ENCODE measurements at places on chromosomes 12 and 14.

- DNase-seq, result no peak
Observed at GRCh38 chr12:98799146-98799810, 154.2 kb downstream of the APAF1 start.

- no peak for DNase-seq
Observed at GRCh38 chr14:85236296-85236695, 293.6 kb upstream of the FLRT2 start.

- no peak for DNase-seq
Observed at GRCh38 chr12:49577589-49578315, 9.8 kb upstream of the MCRS1 start.

DNA sequence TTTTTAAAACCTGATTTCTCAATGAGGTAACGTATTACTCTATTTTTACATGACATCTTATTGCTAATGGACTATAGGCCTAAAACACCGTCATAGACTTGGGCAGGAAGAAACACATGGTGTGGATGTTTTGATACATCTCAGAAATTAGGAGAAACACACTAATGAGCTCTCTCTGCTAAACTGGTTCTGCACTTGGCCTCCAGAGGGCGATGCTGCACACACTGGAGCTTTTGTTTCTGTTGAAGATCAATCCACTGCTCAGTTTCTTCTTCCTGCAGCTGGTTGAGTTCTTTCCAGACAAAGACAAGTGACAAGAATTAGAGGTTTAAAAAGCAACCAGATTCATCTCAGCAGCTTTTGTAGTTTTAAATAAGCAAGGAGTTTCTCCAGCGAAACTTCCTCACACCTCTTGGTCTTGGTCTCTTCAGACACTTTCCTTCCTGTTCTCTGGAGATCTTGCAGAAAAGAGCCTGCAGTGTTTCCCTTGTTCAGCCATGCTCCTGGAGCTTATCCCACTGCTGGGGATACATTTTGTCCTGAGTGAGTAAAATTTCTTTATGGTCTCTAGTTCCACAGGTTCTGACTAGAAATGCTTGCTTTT lies 178.5 kb upstream of the OR4E1 start:
- DNase-seq, result peak; percentile 23

- no peak for DNase-seq
Observed at GRCh38 chr12:24077161-24077560, 127.7 kb upstream of the SOX5 start.

DNA sequence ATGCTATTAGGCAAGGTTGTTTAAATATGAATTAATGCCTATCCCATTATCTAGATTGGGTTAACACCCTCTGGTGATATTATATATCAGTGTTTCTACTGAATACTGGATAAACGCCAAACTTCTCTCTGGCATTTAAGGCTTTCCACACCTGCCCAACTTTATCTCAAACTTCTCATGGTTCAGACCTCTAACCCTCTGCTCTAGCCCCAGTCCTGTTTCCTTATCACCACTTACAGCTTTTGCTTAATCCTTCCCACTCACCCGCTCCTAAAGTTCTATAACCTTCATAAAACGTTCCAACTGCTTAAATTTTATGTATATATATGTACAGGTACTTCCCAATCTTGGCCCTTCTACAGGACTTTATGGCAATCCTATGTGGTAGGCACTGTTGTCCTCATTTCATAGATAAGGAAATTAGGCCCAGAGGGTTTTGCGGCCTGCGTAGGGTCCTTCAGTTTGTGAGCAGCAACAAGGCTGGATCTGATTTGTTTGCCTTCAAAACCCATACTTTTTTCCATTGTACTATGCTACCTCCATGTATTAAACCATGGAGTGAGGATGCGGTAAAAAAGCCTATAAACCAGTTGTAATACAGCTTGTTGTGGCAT lies 1.2 kb downstream of the LPCAT3 start:
- no peak for DNase-seq

DNA sequence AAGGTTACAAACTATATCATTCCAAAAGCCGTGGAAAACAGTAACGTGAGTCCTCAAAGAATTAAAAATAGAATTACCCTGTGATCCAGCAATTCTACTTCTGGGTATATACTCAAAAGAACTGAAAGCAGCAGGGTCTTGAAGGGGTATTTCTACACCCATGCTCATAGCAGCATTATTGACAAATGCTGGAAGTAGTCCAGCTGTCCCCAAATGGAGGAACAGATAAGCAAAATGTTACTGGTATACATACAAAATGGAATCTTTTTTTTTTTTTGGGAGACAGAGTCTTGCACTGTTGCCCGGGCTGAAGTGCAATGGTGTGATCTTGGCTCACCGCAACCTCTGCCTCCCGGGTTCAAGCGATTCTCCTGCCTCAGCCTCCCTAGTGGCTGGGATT lies 32.9 kb downstream of the ADIPOR2 start:
- DNase-seq, result no peak

- no peak for DNase-seq
Observed at GRCh38 chr12:71186571-71187288, 28.9 kb upstream of the TSPAN8 start.

DNA sequence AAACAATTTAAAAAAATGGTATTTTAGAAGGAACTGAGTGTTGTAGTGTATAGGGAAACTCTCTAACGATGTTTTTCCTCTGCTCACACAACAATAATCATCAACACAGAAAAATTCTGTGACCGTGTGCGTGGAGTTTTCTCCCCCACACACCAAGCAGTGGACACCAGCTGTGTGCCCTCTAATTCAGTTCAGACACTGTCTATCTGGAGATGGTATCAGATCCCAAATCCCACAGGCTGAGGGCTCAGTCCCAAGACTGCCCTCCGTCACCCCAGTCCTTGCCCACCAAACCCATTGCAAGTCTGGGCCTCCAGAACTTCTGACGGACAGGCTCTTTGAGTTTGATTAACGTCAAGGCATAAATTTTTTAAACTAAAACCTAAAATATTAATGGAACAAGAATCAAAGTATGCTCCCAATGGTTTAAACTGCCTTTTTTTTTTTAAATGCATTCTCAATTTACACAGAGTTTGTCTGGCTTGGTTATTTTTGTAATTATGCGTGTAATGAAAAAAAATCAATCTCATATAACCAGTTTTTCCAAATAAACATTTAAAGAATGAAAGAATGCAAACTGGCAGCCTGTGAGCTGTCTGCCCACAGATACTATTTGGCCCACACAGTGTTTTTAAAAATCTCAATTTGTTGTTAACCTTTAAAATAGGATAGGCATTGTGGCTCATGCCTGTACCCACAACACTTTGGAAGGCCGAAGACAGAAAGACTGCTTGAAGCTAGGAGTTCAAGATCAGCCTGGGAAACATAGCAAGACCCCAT lies 19.2 kb downstream of the BLTP3B start:
- peak; percentile 21 for DNase-seq

- no peak for DNase-seq
Observed at GRCh38 chr12:10016881-10017280, 6.5 kb downstream of the CLEC12B start.

GRCh38 chr12:50765095-50765911 lies 1.4 kb downstream of the ATF1 start:
- DNase-seq, result peak; percentile 66

GRCh38 chr12:9123781-9124382 lies 8.2 kb upstream of the A2M start:
- no peak for DNase-seq

DNA sequence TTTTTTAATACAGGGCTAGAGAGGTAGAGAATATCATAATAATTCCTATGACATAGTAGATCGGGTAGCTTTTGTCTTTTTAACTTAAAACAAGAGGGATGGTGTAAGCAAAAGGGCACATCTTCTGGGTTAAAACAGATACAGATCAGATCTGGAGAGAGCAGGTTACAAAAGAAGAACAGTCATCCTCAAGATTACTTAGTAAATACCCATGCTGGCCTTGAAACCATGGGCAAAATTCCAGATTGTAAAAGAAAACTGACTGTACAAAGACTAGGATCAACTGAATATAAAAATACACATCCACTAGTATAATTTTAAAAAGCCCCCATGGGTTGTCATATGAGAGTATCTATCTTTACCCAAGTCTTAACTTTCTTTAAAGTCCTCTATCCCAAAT lies 76.7 kb downstream of the MED13L start:
- DNase-seq, result no peak

- DNase-seq, result no peak
Observed at GRCh38 chr14:94562941-94563883, 2.0 kb downstream of the SERPINA4 start.

- no peak for DNase-seq
Observed at GRCh38 chr12:5535541-5535940, 103.6 kb downstream of the NTF3 start.
